Mesenteric fat pad (tissue), 1 donor: ENCODE measurements at places on chromosomes 16 and 17. TPM values are rescaled to one million over a fixed set of nuclear protein-coding genes. Genes with fewer than 3 reads are reported as not detected.

The CD79B gene
- total RNA-seq: 4.3 TPM

The SYNGR3 gene
- total RNA-seq: not detected

The CD300C gene
- total RNA-seq: 4.1 TPM

The FBXW10 gene
- 0.51 TPM for total RNA-seq

The BCL6B gene
- total RNA-seq: 32.2 TPM

The ASPHD1 gene
- 0.67 TPM for total RNA-seq

- no peak for DNase-seq
Measured at GRCh38 chr16:81551151-81551808, 106.7 kb downstream of the CMIP start.

- DNase-seq: no peak
Measured at GRCh38 chr16:87958632-87959031, 7.4 kb downstream of the BANP start.

DNA sequence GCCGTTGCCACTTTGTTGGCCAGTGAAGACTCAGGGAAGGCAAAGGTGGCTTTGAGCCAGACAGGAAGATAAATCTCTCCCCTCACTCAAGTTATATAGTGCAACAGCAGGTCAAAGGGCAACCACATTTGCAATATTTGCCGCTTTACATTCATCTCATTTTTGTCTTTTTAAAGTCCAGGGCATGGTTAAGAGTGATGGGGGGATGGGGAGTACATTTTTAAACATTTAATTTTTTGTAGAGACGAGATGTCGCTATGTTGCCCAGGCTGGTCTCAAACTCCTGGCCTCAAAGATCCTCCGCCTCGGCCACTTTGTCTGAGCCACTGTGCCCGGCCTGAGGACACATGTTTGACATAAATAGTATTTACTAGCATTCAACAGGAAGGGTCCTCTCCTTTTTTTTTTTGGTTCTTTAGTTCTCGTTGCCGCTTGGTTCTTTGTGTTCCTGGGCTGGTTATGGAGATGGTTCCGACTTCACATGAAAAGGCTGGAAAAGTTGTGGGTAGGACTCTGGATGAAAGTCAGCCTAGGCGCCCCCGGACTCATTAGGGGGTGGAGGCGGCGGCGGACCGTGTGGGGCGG lies 95.7 kb downstream of the RAB11FIP4 start:
- DNase-seq: no peak

DNA sequence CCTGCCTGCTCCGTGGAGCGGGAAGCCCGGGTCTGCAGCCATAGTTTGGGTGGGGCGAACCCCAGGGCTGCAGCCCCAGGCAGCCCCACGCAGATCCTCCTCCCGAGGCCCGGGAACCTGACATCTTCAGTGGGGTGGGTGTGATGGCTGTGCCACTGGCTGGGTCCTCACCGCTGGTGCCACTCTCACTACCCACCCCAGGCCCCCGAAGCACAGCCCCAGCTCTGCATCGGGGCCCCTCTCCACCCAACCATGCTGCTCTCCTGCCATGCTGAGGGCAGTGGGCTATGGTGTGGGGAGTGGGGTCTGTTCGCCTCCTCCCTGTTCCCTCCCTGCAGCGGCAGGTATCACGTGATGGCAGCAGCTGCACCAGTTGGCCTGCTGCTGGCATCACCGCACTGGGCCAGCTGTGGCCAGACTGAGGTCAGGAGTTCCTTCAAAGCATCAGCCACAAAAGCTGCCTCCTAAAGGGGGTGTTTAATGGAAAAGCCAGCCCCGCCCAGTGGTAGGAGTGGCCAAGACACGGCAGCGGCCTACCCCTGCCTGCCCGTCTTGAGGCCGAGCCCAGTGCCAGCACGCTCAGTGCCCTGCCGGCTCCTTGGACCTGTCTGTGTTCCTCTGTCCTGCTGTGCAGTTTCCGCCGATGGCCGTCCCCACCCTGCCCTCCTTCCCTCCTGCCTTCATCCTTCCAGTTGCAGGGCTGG lies 10.8 kb downstream of the KCTD5 start:
- DNase-seq: no peak

DNA sequence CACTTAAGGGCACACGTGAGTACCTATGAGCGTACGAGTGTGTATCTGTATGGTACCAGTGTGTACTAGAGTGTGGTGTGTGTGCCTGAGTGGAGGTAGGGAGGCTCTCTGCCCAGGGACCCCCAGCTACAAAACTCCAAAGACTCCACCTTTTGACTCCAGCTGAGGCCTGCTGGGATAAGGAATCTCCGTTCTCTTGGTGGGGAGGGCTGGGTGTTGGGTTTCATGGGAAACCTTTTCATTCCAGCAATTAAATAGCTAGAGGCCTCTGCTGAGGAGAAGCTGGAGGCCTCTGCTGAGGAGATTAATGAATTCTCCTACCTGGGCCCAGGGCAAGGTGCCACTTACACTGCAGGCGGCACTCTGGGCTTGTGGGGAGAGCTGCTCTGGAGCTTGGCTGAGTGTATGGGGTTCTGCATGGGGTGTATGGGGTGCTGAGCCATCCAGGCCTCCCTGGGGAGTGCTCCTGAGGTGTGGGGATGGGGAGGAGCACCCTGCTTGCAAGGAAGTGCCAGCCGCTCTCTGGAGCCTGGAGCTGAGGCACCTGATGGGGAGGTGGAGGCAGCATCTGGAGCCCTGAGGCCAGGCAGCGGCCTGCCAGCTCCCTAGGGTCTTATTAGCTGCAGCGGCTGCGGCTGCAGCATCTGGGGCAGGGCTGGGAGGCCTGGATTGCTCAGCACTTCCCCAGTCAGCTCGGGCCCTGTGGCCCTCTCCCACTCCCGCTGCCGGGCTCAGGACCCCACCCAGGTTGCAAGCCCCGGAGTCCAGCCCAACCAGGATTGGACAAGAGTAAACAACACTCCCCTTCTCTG lies 4.6 kb downstream of the ANKRD13B start:
- DNase-seq: no peak

DNA sequence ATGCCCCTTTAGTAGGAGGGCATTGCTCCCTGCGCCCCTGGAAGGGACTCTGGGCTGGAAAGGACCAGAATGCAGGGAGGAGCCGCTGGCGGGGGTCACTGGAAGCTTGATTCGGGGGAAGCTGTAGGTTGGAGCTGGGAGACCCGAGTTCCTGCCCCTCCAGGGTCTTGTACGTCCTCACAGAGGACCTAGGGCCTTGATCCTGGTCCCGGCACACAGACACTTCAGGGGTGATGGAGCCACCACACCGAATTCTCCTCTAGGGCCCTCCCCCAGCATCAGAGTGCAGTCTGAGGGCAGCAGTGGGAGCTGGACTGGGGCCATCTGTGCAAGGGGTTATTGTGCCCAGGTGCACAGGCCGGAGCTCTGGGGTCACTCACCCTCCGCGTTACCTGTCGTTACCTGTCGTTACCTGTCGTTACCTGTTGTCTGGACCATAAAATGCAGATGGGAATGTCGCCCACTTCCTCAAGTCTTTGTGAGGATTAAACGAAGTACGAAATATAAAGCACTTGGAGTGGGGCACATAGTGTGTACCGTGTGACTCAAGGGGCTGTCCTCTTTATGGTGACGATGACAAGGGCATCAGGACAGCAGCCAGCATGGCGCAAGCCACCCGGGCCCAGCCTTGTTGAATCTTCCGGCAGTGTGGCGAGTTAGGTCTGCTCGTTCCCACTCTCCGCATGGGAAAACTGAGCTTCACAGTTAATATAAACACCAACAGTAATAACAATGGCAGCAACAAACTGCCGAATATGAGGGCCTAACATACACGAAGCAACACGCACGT lies 48.6 kb downstream of the CMIP start:
- DNase-seq: no peak

- no peak for DNase-seq
Measured at GRCh38 chr17:7336240-7337175, at the start of gene ACAP1. TSS of gene ACAP1 (plus strand) at chr17:7336529. CDS start at chr17:7336735, 206 bp downstream.

- DNase-seq: no peak
Measured at GRCh38 chr16:2472885-2473445, 1.9 kb downstream of the NTN3 start.

DNA sequence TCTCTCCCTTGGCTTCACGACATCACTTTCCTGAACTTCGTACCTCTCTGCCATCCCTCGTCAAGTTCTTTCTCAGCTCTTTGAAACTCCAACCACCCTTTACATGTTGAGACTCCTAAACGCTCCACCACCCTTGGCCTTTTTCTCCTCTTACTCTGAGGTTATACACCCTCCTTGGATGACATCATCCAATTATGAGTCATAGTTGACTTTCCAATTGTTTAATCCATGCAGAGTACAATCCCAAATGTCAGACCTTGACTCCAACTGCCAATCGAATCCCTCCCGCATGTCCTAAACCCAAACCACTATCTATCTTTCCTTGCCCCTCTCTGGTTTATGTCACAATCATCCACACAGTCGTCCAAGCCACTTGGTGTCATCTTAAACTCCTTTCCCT lies 18.4 kb upstream of the C16orf82 start:
- DNase-seq: no peak

GRCh38 chr16:55622930-55623561 lies 32.7 kb upstream of the SLC6A2 start:
- no peak for DNase-seq
